ENCODE measurements at places on chromosomes 5 and 9.

DNA sequence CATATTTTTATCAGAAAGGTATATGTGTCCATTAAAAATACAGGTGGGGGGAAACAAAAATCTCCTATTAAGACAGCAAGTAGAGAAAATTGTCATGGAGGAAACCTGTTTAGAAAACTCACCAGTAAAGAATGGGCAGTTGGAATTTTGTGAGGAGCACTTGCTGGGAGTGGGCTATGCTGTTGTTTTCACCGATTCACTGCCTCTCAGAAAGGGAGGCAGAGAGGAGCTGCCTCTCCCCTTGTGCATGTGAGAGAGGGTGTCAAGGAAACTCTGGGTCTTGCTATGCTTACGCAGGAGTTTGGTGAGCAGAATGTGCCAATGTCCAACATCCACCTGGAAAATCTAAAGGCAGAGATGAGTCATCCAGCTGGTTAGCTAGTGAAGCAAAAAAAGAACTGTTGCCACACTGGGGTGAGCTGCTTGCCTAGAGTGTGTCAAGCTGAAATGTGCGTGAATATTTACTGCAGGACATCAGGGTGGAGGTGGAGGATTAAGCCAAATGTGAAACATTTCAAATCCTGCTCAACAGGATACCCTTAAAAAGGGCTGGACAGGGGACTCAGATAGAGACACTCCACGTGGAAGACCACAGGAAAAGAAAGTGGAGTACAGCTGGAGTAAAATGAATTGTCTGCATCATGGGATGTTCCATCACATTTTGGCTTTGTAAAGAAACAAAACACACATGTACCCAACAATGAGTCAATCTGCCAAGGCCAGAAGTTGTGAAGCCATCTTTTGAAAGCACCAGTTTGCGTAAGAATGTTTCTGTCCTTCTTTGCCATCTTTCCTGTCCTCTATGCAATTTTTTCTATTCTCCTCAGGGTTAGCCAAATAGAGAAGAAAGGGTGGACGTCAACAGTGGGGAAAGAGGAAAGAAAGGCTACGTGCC lies 449.7 kb upstream of the MPDZ start:
- no peak for DNase-seq

- no peak for DNase-seq
Measured at GRCh38 chr9:137402746-137403145, 20.2 kb downstream of the EXD3 start.

GRCh38 chr9:129632460-129632859 lies 6.5 kb downstream of the NTMT1 start:
- DNase-seq, result no peak

- no peak for DNase-seq
Measured at GRCh38 chr9:4550777-4551484, 60.7 kb downstream of the SLC1A1 start.

- DNase-seq, result no peak
Measured at GRCh38 chr9:99808454-99808853, 13.2 kb upstream of the NR4A3 start.

- no peak for DNase-seq
Measured at GRCh38 chr5:176540476-176540899, 3.3 kb upstream of the RNF44 start.

All from chondrocyte (in vitro differentiated cells).